ENCODE measurements at places on chromosomes 6 and 20.
A peak's percentile ranks its signal among the peaks of the same experiment; 100 is the strongest.

DNA sequence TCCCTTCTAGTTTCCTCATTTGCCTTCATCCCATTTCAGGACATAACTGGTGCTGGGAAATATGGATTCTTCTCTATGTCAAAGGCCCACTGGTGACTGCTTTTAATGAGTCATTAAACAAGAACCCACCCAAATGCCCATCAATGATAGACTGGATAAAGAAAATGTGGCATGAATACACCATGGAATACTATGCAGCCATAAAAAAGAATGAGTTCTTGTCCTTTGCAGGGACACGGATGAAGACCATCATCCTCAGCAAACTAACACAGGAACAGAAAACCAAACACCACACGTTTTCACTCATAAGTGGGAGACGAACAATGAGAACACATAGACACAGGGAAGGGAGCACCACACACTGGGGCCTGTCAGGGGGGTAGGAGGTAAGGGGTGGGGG is 310.7 kb downstream of the ESR1 start:
- DNase-seq, result no peak

GRCh38 chr20:55514531-55514930 is 490.8 kb downstream of the CBLN4 start:
- no peak for DNase-seq

DNA sequence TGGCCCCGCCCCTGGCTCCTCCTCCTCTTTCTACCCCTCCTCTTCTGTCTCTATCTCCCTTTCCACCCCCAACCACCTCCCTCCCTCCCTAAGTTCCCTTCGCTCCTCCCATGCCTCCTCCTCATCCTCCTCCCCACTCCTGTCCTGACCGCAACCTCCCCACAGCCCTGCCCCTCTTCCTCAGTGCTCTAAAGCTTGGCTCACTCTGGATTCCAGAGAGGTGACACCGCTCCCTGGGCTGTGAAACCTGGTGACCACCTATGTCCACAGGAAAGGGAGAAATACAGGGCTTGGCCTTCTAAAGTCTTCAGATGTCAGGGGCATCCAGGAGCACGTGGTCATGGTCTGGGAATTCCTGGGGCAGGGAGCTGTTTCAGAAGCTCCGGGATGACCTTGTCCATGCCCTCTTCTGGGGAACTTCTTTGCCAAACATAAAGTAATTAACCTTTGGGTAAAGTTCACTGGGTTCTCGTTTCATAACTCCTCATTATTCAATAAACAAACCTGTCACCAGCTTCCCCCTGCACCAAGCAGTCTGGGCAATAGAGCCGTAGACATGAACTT is 345 bp upstream of the CST5 start:
- DNase-seq, result no peak

DNA sequence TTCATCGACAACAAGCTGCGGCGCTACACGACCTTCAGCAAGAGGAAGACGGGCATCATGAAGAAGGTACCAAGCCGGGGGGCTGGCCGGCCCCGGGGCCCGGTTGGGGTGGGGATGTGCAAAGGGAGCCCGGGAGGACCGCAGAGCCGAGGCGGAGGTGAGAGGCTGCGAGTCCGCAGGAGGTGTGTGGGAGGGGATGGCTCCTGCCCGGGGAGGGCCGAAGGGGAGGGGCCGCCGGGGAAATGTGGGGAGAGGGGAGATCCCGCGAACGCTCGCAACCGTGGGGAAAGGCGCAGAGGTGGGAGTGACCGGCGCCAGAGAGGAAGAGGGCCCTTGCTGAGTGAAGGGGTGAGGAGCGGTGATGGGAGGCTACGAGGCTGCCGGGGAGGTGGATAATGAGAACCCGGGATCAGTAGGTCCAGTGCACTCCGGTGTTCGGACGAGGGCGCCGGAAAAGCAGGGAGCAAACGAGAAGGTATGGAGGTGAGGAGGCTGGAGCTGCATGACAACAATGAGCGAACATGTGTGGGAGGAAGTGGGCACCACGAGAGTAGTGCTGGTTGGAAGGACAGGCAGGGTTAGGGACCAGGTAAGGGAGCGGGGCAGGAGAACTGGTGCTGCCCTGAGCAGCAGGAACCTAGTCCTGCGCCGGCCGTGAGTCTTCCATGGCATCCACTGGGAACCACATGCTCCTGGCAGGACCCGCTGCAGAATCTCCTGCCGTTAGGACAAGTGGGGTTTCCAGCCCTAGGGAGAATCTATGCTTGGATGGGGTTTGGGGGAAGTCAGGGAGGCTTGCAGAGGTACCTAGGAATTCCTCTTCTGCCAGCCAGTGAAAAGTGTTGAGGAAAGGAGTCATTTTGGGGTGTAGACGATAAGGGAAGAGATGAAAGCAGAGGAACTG is 1.3 kb downstream of the SRF start:
- DNase-seq, result peak; percentile 48

DNA sequence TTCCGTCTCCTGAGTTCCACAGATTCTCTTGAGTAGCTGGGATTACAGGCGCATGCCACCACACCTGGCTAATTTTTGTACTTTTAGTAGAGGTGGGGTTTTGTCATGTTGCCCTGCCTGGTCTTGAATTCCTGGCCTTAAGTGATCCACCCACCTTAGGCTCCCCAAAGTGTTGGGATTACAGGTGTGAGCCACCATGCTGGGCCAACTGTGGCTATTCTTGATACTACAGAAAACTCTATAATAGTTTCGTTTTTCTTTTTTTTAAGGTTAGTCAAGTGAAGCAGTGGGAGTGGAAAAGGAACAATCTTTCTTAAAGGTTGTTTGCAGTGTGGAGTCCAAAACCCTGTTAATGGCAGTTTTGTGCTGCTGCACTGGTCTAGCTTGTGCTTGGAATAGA is 84.7 kb downstream of the POPDC3 start:
- DNase-seq, result no peak

GRCh38 chr6:146856296-146856695 is 257.5 kb downstream of the ADGB start:
- peak; percentile 40 for DNase-seq

DNA sequence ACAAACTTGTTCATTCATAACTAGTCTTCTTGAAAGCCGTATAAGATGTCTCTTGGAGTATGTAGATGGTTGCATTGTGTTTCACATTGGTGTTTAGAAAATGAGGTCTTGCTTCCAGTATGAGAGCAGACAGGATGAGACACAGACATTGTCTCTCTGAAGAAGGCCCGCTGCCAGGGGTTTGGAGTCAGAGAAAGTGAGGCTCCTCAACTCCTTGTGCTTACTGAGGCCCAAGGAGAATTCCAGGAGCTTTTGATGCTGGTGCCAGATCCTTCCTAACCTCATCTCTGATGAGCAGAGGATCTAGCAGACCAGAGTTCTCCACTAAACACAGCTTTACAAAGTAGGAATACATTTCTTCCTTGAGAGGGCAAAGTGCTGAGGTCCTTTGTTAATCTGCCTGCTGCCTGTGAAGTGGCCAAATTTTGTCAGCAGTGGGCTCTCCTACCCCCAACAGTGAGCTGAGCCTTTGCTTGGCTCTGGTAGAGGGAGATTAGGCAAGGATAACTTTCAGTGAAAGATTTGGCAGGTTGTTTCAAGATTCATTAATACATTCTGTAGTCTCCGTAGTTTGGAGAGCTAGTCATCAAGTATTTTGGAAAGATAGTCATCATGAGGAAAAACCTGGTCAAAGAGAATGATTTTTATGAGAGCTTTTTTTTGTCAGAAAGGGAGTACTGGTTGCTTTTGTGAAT is 9.7 kb downstream of the MAPRE1 start:
- no peak for DNase-seq

DNA sequence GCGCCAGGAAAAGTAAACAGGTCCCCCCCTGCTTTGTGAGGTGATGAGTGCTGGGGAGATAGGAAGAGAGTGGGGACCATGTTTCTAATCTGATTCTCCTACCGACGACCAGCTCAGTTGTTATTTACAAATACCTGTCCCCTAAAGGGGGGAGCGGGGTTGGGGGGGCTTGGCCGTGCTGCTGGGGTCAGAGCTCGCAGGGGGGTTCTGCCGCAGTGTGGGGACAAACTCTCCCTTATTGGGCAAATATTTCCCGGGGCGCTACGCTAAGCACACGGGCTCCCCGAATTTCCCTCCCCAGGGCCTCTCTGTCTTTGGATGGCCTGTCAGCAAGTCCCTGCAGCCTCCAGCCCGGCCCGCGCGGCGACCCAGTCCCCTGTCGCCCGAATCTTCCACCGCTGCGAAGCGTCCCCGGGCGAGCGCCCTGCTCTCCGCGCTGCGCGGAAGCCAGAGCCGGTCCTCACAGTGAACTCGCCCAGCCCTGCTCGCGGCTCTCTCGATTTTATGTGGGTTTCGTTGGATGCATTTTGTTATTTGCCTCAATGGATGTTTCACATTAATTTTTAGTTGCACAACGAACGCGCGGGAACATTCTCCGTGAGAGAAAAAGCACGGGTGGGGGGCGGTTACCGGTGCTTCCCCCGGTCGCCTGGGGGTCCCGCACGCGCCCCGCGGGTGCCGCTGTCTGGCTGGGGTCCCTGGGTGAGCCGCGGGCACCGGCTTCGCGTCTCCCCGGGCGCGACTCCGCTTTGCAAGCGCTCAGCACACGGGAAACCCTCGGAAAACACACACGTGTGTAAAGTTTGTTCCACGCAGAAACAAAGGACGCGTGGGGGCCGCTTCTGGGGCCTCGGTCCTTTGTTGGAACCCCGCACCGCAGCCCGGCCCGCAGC is 1.5 kb upstream of the STX16 start:
- DNase-seq, result peak; percentile 36

- no peak for DNase-seq
Measured at GRCh38 chr6:29610540-29610939, 22.4 kb downstream of the GABBR1 start.

DNA sequence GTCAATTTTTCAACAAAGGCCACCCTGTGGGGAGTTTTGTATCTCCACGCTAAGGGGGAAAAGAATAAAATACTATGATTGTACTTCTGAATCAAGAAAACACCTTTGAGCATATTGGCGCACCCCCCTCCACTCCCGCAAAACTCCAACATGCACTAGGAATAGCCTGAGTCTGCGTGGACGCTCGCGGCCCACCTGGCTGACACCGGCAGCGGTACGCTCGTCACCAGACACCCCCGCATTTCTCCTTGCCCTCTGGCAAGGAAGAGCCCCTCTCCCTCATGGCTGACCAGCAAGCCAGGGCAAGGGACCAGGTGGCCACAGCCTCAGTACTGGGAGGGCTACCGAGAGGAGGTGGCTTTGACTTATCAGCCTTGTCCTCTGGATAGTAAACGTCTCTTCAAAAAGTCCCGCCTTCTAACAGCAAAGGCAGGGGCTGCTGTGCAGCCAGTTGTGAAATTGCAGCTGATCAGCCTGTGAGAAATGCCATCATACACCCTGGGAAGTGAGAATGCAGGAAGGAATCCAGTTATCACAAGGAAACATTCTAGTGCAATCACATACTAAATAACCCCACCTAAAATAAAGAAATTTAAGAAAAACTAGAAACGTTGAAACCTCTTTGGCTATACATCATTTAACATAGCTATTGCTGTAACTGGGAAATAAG is 84.2 kb downstream of the HUS1B start:
- no peak for DNase-seq

DNA sequence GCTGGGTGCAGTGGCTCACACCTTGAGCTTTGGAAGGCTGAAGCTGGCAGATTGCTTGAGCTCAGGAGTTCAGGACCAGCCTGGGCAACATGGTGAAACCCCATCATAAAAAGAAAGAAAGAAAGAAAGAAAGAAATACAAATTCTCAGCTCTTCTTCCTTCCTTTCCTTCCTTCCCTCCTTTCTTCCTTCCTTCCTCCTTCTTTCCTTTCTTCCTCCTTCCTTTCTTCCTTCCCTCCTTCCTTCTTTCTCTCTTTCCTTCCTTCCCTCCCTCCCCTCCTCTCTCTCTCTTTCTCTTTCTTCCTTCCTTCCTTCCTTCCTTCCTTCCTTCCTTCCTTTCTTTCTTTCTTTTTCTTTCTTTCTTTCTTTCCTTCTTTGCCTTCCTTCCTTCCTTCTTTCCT is 21.0 kb upstream of the NCOA3 start:
- no peak for DNase-seq

- DNase-seq, result no peak
Measured at GRCh38 chr20:24767623-24768100, 181.4 kb upstream of the CST7 start.
